ENCODE measurements at places on chromosomes 5 and 9.

- DNase-seq = no peak
Measured at GRCh38 chr5:135227064-135228022, 171.7 kb downstream of the MACROH2A1 start.

- no peak for DNase-seq
Measured at GRCh38 chr5:1030801-1031271, 22.2 kb downstream of the NKD2 start.

DNA sequence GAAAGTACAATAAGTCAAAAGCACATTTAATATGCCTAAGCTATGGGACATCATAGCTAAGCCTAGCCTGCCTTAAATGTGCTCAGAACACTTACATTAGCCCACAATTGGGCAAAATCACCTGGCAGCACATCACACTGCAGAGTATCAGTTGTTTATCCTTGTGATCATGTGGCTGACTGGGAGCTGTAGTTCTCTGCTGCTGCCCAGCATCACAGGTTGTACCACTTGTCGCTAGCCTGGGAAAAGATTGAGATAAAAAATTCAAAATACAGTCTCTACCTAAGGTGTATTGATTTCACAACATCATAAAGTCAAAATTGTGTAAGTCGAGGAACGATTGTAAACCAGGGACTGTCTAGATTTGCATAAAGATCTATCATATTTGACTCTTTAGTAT, 58.6 kb downstream of the CAMK4 start:
- no peak for DNase-seq

DNA sequence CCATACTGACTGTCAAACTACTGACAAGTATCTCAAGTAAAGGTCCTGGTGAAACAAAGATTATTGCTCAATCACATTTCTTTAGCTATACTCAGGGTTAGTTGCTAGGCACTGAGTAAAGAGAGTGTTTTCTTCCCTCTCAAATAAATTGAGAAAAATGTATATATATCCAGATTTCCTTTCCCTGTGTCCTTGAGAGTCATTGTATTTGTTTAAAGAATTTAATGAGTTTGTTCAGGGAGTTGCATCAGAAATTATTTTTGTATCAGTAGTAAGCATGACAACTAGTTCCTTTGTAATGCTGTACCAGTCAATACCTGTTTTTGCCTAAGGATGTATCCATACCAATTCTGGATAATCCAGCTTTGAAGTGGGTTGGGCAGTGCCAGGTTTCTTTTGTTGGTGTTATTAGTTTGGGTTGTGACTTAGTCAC, 3.2 kb upstream of the ANKHD1 start:
- no peak for DNase-seq

DNA sequence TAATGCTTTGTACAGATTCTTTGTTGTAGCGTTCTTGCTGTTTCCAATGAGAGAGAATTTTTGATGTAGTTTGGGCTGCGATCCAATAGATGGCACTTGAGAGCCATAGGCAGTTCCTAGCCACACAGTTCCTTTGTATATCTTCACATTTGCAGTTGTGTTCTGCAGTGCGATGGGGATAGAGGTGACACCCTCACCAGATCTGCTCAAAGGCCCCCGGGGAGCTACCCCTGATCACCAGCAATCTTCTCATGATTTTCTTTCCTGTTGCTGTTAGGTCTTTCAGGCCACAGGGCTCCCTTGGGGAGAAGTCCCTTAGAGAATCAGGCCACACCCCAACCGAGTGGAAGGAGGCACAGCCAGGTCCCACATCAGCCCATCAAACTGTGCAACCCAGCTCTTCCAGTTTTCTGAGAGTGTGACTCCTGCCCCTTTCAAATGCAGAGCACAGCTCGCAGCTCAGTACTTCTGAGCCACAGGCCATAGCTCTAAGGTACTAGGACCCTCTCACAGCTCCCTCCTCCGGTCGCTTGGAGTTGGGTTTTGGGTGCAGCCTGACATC, 353.7 kb downstream of the SLCO4C1 start:
- no peak for DNase-seq

GRCh38 chr5:33738967-33739366, 152.8 kb downstream of the ADAMTS12 start:
- DNase-seq = no peak

GRCh38 chr5:158992037-158992740, 107.5 kb downstream of the EBF1 start:
- no peak for DNase-seq

DNA sequence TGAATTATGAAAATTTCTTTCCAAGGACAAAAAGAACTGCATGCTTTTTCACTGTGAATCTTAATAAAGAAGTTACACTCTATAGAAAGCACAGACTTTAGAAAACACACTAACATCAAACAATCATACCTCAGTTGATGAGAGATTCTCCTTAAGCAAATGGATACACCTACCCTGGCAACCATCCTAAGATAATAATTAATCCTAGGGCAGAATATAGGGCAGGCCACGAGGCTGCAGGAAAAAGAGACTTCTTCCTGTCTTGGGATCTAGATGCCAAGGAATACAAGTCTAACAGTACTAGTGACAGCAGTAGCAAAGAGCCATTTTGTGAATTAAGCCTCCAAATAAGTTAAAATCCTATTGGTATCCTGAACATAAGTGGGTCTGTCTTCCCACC, 395.4 kb downstream of the EFNA5 start:
- DNase-seq = no peak

- no peak for DNase-seq
Measured at GRCh38 chr9:27626244-27627187, 53.2 kb upstream of the C9orf72 start.

All from stimulated activated CD8-positive, alpha-beta memory T cell treated with anti-CD3 and anti-CD28 coated beads, Interleukin-4, amount 100 ng/mL, for 48 hours (primary cell).